GM12878 (cell line): ENCODE measurements at places on chromosomes 2 and 18.
A peak's percentile ranks its signal among the peaks of the same experiment; 100 is the strongest.

DNA sequence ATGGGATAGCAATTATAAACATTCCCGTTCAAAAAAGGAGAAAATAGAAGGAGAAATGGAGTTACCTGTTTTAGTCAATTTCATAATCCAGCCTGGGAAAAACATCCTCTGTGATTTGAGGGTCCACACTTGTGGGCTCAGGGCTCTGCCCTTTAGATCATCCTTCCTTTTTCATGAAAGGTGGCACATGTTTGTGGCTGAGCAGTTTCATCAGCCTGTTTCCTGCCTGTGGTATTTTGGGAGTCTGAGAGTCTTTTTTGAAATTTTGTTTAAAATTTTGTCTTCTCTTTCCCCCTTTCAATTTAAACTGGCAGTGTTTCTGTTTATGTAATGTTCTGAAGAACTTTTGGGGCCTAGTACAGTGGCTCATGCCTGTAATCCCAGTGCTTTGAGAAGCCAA is 84.0 kb downstream of the KIAA1328 start:
- no peaks in the 10 kb centered on the region for H3K27me3 ChIP-seq
- H3K36me3 ChIP-seq, result no peaks in the 10 kb centered on the region
- H3K4me1 ChIP-seq, result peaks cover 4% of the 10 kb centered on the region
- H3K27ac ChIP-seq, result 0 out of 2 replicates have a peak overlapping the region, but pooled peaks have one; percentile 29
- H3K4me3 ChIP-seq, result no peak overlapping the region

- no peak overlapping the region for H3K27ac ChIP-seq
- no peaks in the 10 kb centered on the region for H3K27me3 ChIP-seq
- DNase-seq, result no peak
- H3K4me1 ChIP-seq, result no peaks in the 10 kb centered on the region
- H3K4me3 ChIP-seq, result no peak overlapping the region
Measured at GRCh38 chr2:96701636-96702035, 38.2 kb downstream of the LMAN2L start.

- H3K4me3 ChIP-seq, result no peak overlapping the region
- H3K36me3 ChIP-seq, result no peaks in the 10 kb centered on the region
- no peaks in the 10 kb centered on the region for H3K27me3 ChIP-seq
- no peak for DNase-seq
Measured at GRCh38 chr18:44474591-44474990, 206.1 kb upstream of the SETBP1 start.

GRCh38 chr2:149799013-149799705 is 211.6 kb upstream of the MMADHC start:
- H3K27ac ChIP-seq, result no peak overlapping the region
- H3K4me3 ChIP-seq, result no peak overlapping the region
- no peaks in the 10 kb centered on the region for H3K27me3 ChIP-seq
- no peak for DNase-seq
- no peaks in the 10 kb centered on the region for H3K4me1 ChIP-seq
- no peaks in the 10 kb centered on the region for H3K36me3 ChIP-seq

GRCh38 chr2:8638327-8638726 is 43.5 kb upstream of the ID2 start:
- H3K36me3 ChIP-seq, result no peaks in the 10 kb centered on the region
- no peaks in the 10 kb centered on the region for H3K27me3 ChIP-seq
- DNase-seq, result no peak
- no peak overlapping the region for H3K27ac ChIP-seq
- H3K4me1 ChIP-seq, result no peaks in the 10 kb centered on the region
- H3K4me3 ChIP-seq, result no peak overlapping the region; the same call in 1 of the 2 replicates
